NCI-H1694 (cell line): ENCODE measurements at places on chromosomes 6 and 20.

GRCh38 chr6:154479771-154480639 lies 30.5 kb downstream of the CNKSR3 start:
- no peak for DNase-seq

DNA sequence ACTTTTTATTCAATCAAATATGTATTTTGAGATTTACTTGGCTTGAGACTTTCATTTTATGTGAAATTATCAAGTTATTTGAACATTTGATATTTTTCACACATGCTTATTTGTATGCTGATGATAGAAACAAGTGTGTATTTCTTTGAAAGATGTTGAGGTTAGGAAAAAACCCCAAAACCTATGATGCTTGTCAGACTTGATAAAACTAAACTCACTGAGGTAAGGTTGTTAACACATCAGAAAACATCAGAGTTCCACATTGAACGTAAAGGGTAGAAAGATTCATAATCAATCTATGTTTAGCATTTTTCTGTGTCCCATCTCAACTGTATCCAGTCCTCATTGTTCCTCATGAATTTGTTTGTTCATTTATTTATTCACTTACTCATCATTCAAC lies 12.2 kb downstream of the SF3B5 start:
- DNase-seq, result no peak

DNA sequence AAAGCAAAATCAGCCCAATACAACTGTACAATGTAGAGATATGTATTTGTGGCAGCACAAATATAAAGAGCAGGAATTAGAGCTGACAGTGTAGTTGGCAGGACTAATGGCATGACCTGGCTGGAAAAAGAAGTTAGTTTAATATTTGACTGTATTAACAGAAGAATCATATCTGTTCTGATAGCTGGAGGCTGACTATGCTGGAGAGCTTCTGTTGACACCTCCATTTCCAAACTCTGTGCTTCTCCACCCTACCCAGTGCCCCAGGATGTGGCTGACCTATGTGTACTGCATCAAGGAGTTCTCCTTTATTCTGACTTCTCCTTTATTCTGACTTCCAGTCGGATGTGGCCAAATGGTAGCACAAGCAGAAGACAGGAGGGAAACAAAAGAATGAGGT lies 299.3 kb downstream of the PKHD1 start:
- no peak for DNase-seq

- no peak for DNase-seq
Measured at GRCh38 chr6:3247255-3248146, 11.2 kb upstream of the PSMG4 start.

- DNase-seq, result peak; percentile 15
Measured at GRCh38 chr6:24064106-24064505, 61.9 kb upstream of the NRSN1 start.

- no peak for DNase-seq
Measured at GRCh38 chr6:149403534-149403933, 3.5 kb downstream of the SUMO4 start.
